Activated CD4-positive, alpha-beta memory T cell treated with anti-CD3 and anti-CD28 coated beads, Interleukin-2, amount 10 ng/mL, durations not matched to agents 7 days and 5 days (primary cell): ENCODE measurements at places on chromosomes 5 and 9.

DNA sequence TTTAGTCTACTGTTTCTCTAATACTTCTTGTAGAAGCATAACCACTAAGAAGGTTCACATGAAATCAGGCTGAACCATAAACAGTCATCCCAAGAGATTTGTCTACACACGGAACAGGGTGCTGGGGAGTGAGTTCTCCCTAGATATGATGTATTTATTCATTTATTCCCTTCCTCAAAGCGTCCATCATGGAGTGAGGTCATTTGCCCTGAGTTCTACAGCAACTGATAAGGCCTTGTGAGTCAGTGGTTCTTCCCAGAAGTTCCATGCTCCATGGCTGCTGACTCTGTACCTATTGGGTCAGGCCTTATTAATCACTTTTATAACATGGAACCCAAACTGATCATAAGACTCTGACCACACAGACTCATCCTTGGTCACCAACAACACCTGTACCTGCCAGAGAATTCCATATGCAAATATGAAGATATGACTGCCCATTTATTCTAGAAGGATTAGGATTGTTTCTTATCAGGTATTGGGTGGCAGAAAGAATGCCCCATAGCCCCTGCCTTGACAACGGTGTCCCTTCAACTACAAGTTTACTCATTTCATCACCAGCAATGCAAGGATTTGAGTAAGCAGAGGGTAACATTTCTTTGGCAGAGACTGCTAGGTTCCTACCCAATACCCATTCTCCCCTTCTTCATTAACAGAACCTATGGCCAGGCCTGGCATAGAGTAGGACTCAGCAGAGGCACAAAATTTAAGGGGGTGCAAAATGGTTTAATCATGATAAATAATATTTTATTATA is 118.1 kb downstream of the LHFPL2 start:
- no peaks in the 10 kb centered on the region for H3K36me3 ChIP-seq
- peaks cover 14% of the 10 kb centered on the region for H3K4me1 ChIP-seq
- H3K27ac ChIP-seq, result no peak overlapping the region

GRCh38 chr5:5309645-5310044 is 112.8 kb upstream of the ICE1 start:
- H3K27me3 ChIP-seq, result no peaks in the 10 kb centered on the region
- H3K27ac ChIP-seq, result no peak overlapping the region
- H3K4me3 ChIP-seq, result no peak overlapping the region
- H3K4me1 ChIP-seq, result no peaks in the 10 kb centered on the region

- DNase-seq, result no peak
- no peaks in the 10 kb centered on the region for H3K36me3 ChIP-seq
- peaks cover 3% of the 10 kb centered on the region for H3K4me1 ChIP-seq
- no peak overlapping the region for H3K4me3 ChIP-seq
Observed at GRCh38 chr5:59483971-59484472, 409.5 kb downstream of the PDE4D start.

DNA sequence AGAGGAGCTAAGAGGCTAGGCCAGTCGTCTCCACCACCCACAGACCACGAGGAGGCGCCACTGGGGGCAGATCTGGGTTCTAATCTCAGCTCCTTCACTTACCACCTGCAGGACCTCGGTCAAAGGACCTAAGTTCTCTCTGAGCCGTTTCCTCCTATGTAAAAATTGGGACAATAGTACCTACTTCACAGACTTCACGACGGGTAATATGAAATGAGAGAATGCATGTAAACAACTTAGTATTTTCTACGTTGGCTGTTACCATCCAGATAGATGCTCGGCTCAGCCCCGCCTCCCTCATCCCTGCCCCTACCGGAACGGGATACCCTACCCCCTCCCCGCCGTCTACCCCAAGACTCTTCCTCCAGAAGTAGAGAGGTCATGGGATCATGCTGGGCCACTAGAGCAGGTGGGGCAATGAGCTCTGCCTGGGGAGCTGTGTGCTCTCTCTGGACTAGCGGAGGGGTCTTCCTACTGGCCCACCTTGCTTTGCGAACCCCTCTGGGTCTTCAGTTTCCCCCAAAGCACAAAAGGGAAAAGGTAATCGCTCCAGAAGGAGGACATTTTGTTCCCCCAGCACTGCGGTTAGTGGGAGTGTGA is 541 bp downstream of the GNPDA1 start:
- peak; percentile 70 for DNase-seq
- H3K36me3 ChIP-seq, result peaks cover 21% of the 10 kb centered on the region
- no peak overlapping the region for H3K27ac ChIP-seq

DNA sequence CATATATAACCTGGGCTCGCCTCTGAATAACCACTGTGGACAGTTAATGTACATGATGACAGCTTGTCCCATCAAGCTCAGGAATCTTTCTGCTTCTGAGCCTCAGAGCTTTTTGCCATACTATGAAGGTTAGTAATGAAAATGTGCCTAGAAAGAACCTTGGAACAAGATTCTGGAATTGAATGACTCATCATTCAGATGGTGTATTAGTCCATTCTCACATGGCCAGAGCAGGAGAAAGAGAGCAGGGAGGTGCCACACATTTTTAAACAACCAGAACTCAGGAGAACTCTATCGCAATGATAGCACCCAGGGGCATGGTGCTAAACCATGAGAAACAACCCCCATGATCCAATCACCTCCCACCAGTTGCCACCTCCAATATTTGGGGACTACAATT is 542.1 kb downstream of the PRR16 start:
- no peaks in the 10 kb centered on the region for H3K4me1 ChIP-seq
- no peaks in the 10 kb centered on the region for H3K36me3 ChIP-seq
- H3K27me3 ChIP-seq, result no peaks in the 10 kb centered on the region
- no peak for DNase-seq
- H3K27ac ChIP-seq, result no peak overlapping the region
- no peak overlapping the region for H3K4me3 ChIP-seq

DNA sequence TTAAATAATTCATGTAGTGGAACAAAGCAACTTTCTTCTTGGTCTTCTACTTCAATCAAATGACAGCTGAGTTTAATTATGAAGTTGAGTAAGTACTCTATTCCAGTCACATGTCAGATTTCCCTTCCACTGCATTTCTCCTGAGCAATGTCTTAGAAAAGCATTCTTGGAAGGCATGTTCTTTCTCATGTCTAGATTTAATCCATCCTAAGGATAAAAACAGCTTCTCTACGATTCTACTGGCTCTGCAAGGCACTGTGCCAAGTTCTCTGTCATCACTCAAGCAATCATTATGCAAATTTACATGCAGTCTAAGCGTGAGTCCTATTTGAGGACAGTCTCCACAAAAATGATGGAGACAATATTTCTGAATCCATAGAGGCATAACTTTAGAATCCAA is 142.4 kb downstream of the YIPF5 start:
- no peaks in the 10 kb centered on the region for H3K36me3 ChIP-seq
- no peak overlapping the region for H3K27ac ChIP-seq

DNA sequence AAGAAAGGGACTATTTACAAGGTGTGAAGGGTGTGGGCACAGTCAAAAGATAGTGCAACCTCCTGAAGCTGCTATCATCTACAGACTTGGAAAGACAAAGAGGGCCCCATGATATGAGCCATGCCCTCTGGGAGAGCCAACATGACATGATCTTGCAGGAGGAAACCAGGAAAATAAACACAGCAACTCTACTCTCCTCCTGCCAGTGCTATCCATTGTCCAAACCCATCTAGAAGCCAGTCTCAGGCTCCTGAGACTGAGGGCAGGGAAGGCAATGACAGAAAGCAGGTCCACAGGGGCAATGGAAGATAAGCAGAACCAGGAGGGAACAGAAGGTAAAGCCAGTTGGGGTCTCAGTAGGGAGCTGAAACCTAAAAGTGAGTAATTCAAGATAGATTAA is 37.1 kb downstream of the PLPP1 start:
- no peaks in the 10 kb centered on the region for H3K27me3 ChIP-seq
- H3K4me3 ChIP-seq, result no peak overlapping the region
- no peaks in the 10 kb centered on the region for H3K4me1 ChIP-seq

- H3K4me3 ChIP-seq, result no peak overlapping the region
- no peaks in the 10 kb centered on the region for H3K36me3 ChIP-seq
- DNase-seq, result no peak
- H3K4me1 ChIP-seq, result no peaks in the 10 kb centered on the region
- H3K27ac ChIP-seq, result no peak overlapping the region
Observed at GRCh38 chr5:97355775-97356174, 172.7 kb upstream of the RIOK2 start.

- no peak overlapping the region for H3K4me3 ChIP-seq
- no peak overlapping the region for H3K27ac ChIP-seq
- no peaks in the 10 kb centered on the region for H3K27me3 ChIP-seq
- no peak for DNase-seq
- no peaks in the 10 kb centered on the region for H3K4me1 ChIP-seq
Observed at GRCh38 chr5:151585970-151586369, 5.2 kb downstream of the FAT2 start.

DNA sequence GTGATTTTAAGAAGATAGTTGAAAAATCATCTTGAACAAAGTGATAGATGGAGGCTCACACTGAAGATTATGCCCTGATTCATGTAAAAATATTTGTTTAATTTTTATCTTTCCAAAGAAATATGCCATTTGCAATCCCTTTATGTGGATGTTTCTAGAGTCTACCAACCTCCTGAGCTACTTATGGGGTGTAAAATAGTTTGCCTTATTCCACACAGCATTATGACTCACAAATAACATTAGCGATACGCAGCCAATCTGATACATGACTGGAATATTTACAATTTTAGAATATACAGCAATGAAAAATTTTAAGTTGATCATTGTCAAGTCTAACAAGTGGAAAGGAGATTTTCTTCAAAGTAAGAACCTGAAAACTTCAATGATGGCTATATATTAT is 327.5 kb downstream of the EDIL3 start:
- no peaks in the 10 kb centered on the region for H3K27me3 ChIP-seq
- H3K4me1 ChIP-seq, result no peaks in the 10 kb centered on the region
- H3K36me3 ChIP-seq, result no peaks in the 10 kb centered on the region
- no peak for DNase-seq
- no peak overlapping the region for H3K4me3 ChIP-seq

DNA sequence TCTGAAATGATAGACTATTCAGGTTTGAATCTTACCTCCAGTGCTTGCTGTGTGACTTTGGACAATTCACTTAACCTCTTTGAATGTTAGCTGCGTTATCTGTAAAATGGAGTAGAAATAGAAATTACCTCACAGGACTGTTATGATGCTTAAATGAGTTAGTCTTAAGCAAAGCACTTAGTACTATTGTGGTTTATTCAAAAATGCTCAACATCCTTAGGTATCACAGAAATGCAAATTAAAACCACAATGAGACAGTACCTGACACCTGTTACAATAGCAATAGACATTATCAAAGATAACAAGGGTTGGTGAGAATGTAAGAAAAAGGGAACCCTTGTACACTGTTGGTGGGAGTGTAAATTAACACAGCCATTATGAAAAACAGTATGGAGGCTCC is 77.6 kb upstream of the FREM1 start:
- H3K4me3 ChIP-seq, result no peak overlapping the region
- no peaks in the 10 kb centered on the region for H3K27me3 ChIP-seq
- DNase-seq, result no peak
- no peak overlapping the region for H3K27ac ChIP-seq
